Vagina (tissue), 2 donors: ENCODE measurements at places on chromosomes 4 and X. TPM values are rescaled to one million over a fixed set of nuclear protein-coding genes. Genes with fewer than 3 reads are reported as not detected.
A peak's percentile ranks its signal among the peaks of the same experiment; 100 is the strongest.

DNA sequence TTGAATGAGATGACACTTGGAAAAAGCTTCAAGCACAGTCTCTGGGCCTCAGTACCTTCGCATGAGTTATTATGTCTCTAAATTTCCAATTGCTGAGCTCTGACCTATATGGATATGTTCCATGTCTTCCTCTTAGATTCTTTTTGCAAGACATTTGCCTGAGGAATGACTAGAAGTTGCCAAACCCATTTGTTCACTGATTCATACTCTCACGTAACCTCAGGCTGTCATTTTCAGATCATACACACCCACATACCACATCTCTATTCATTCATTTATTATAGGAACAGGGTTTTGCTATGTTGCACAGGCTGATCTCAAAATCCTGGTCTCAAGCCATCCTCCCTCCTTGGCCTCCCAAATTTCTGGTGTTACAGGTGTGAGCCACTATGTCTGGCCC lies 2137.1 kb upstream of the TENM3 start:
- no peak for DNase-seq

GRCh38 chr4:80613470-80613869 lies 277.9 kb downstream of the CFAP299 start:
- no peak for DNase-seq

GRCh38 chrX:103789004-103789403 lies 12.4 kb downstream of the PLP1 start:
- DNase-seq, result peak; percentile 10

GRCh38 chr4:2671267-2671895 lies 84.8 kb downstream of the TNIP2 start:
- no peak for DNase-seq

- DNase-seq, result no peak
These were observed at the start of gene TLR3 for GRCh38 chr4:186068581-186069348. Gene TLR3, plus strand, starts transcription at chr4:186069156. Its CDS starts 7,464 bp downstream, at chr4:186076620.

- DNase-seq, result no peak
These were observed 22.9 kb downstream of the WFS1 start for GRCh38 chr4:6292376-6293096.

DNA sequence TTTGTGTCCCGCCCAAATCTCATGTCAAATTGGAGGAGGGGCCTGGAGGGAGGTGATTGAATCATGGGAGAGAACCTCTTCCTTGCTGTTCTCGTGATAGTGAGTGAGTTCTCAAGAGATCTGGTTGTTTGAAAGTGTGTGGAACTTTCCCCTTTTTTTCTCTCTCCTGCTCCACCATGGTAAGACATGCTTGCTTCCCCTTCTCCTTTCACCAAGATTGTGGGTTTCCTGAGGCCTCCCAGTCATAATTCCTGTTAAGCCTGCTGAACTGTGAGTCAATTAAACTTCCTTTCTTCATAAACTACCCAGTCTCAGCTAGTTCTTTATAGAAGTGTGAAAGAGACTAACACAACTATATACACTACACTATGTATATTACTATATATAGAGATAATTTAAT lies 697.8 kb upstream of the HS3ST1 start:
- no peak for DNase-seq

- DNase-seq, result no peak
These were observed 223.9 kb upstream of the VEGFC start for GRCh38 chr4:177016541-177017141.

GRCh38 chr4:77917075-77917474 lies 54.4 kb downstream of the MRPL1 start:
- DNase-seq, result no peak

GRCh38 chr4:119666653-119667091 lies 38.1 kb upstream of the PDE5A start:
- DNase-seq, result no peak

- DNase-seq, result no peak
These were observed 81.2 kb downstream of the LIMCH1 start for GRCh38 chr4:41619161-41619560.

GRCh38 chrX:38986586-38986985 lies 185.3 kb downstream of the MID1IP1 start:
- DNase-seq, result no peak

DNA sequence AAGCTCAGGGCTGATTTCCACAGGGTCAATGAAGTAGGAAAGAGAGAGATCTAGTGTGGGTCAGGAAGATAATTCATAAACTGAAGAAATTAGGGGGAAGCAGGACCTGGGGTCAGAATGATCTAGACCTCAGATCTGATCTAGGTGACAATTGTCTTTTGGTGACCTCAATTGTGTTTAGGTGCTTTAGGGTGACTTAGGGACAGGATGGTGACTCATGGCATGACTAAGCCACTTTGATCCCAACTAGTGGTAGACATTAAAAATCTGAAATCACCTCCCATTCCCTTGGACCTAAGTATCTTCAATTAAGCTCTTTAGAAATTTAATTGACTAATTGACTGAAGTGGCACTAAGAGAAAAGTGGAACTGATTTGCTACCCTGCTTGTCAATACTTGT lies 36.7 kb upstream of the GRXCR1 start:
- no peak for DNase-seq

GRCh38 chrX:68932611-68933010 lies 103.8 kb downstream of the EFNB1 start:
- DNase-seq, result no peak

GRCh38 chr4:178752954-178753525 lies 1310.8 kb upstream of the AGA start:
- no peak for DNase-seq

DNA sequence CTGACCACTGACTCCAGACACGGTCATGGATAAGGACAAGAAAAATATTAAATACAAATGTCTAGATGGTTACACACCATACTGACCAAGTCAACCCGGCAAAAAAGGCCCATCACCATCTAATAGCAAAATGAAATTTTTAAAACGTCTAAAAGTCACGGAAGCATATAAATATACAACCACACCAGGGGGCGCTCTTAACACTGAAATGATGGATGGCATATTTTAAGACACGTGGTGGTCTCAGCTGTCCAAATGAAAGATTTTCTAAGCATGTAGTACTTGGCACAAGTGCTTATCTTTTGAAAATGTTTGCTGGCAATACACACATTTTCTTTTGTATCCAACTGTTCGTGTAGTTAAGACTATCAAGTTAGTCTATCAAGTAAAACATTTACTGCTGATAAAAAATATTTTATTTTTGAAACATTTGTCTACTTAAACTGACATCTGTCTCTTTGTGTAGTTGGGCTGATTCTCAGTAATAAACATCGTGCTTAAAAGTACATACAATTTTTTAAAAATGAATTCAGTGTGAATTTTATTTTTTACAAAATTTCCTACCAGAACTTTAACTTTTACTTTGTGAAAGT lies 64.6 kb downstream of the COX7B2 start:
- no peak for DNase-seq

DNA sequence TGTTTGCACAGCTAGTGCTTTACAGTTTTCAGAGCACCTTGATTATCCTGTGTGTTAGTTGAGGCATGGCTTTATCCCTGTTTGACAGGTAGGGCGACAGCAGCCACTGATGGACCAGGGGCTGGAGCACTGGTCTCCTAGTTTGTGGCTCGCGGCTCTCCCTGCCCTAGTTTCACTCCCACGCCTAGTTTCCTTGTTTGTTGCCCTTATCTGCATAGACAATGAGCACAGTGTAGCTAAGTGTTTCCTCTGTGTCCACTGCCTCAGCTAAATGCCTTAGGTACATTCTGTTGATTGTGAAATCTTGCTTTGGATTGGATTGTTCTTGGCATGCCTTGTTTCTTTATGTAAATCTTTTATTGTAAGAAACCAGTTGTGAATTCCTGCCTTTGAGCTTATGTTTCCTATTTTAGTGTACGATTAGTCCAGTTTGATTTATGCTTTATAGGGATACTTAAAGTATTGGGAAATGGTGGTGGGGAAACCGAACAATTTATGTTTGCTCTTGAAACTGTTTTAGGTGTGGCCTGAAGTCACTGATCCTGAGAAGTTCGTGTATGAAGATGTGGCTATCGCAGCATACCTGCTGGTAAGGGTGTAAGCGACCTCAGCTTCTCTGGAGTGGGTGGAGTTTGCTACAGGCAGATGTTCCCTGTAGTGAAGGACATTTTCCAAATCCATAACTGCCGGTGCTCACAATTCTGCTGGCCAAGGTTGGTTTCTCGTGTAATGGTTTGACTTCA lies 11.0 kb downstream of the TRMT44 start:
- DNase-seq, result no peak

DNA sequence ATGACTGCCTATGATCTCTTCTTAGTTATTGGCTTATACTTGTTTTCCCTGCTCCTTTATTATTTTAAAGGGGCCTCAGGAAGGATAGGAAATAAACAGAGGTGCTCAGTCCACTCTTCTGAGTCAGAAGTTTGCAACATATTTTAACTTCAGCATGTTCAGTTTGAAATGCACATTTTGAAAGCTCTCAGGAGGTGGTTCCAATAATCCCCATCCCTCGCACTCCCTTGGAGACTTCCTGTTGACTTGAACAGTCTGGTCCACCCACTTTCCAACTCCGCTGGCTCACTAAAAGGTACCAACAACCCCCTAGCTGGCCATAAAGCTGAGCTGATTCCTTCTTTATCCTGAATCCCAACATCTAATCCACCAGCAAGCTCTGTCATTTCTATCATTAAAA lies 78.3 kb upstream of the DUSP21 start:
- DNase-seq, result no peak

Gene ASB5
- 5.9 TPM for total RNA-seq

Gene RENBP
- total RNA-seq, result 4.2 TPM

Gene AFM
- not detected for total RNA-seq

Gene SATL1
- total RNA-seq, result not detected

Gene TRAM1L1
- total RNA-seq, result 1.5 TPM

Gene SRPX2
- 50.6 TPM for total RNA-seq

Gene BEX1
- 3.7 TPM for total RNA-seq

Gene GAGE12F
- not detected for total RNA-seq

Gene PABPC1L2B
- total RNA-seq, result not detected

Gene CDX4
- not detected for total RNA-seq

Gene NSUN7
- 5.6 TPM for total RNA-seq

Gene SYTL5
- total RNA-seq, result 1.2 TPM

Gene NRK
- total RNA-seq, result 0.49 TPM

Gene PCDH7
- 23.1 TPM for total RNA-seq

Gene PRICKLE3
- total RNA-seq, result 26.5 TPM

Gene EPGN
- total RNA-seq, result 6.9 TPM
